CD14-positive monocyte (primary cell): ENCODE measurements at places on chromosomes 6 and 20.

GRCh38 chr6:99912657-99913056 lies 81.4 kb downstream of the MCHR2 start:
- DNase-seq, result no peak

GRCh38 chr20:877814-878213 lies 38.3 kb downstream of the ANGPT4 start:
- no peak for DNase-seq

DNA sequence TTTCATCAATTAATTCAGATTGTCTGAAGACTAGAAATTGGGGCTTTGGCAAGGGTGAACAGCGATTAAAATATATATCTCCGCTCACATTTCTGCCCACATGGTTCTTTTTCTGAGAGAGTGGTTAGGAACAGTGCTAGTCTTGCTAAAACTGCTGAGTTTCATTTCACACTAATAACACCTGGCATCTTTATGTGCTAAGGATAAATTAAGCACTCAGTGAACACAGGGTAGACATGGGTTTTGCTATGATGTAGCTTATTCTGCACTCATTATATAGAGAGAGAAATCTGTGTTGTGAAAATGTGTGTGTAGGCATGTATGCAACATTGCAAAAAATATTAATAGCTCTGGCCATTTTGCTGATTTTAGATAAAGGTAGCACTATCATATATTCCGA lies 623.4 kb upstream of the FLRT3 start:
- DNase-seq, result no peak

- DNase-seq, result no peak
Measured at GRCh38 chr6:75755704-75756103, 6.7 kb downstream of the MYO6 start.

- DNase-seq, result no peak
Measured at GRCh38 chr6:22965889-22966288, 396.5 kb downstream of the HDGFL1 start.

DNA sequence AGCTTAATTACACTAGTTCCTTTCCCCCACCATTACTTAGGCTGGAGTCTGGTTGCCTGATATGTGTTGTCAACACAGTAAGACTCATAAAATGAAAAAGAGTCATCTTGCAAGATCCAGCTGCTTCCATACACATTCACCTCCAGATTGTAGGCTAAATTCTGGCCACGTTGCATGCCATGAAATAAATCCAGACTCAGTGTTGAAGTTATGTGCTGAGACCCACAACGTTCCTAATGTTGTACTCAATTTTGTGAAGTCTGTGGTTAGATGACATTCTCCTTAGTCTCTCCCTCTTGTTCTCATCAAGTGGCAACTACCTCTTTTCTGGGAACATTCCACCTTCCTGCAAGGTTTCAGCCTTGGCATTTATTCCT lies 212.3 kb downstream of the LMBRD1 start:
- DNase-seq, result no peak

GRCh38 chr6:111989743-111990142 lies 64.2 kb upstream of the CCN6 start:
- no peak for DNase-seq

DNA sequence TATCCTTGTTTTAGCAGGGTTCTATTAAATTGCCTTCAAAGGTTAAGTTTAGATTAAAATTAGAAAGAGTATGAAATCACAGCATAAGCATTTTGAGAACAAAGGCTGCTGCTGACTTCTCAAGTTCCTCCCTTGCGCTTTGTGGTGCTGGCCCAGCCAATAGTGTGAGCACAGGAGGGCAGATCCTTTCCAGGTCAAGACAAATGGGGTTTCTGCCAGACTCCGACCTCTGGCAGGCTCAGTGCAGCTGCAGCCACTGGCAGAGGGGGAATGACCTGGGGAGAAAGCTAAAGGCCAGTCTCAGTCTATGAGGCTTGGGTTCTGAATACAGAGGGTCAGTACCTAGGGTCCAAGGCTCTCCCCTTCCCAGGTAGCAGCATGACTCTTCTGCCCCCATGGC lies 27.0 kb downstream of the CLIC5 start:
- no peak for DNase-seq

DNA sequence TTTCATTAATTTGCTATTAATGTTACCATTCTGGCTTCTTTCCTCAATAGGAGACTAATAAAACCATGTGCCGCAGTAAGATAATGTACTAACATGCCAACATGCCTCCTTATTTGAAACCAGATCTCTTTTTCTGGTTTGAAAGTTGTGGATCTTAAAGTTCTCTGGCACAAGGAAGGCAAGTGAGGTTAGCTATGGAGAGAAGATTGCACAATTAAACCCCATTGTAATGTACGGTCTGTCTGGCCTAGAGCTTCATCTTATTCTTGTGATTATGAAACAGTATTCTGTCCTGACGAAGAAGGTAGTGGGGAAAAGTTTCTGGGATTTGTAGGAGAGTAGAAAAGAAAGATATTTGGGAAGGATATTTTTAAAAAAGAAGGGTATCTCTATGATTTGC lies 68.4 kb downstream of the EYA4 start:
- DNase-seq, result no peak

GRCh38 chr20:32397567-32398084 lies 39.5 kb downstream of the ASXL1 start:
- DNase-seq, result no peak

DNA sequence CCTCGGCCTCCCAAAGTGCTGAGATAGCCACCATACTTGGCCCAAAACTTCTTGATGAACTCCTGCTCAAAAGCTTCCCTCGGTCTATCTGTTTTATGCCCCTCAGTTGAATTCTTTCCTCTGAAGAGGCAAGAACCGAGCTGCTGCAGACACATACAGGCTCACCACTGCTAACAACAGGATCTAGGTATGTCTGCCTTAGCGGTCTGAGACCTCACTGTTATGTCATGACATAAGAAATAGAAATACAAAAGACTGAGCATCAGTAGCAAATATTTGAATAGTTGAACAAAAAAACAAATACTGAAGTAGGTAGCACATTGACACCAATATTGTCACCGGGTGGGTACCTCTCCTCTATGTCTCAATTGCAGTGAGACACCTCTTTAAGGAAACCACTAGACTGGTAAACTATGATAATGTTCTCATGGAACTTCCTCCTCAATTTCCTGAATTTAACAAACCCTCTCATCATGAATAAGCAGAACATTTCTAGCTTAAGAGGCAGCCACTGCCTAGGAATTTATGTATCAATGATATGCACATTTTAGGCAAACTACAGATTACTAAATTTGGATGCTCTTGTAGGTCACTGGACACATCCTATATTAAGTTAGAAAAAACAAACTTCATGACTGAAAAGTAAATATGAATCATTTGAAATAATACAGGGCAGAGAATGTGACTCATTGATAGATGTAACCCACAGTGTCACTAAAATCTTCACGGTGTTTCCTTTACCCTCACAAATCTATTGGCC lies 9.4 kb upstream of the STXBP5 start:
- peak; percentile 36 for DNase-seq

DNA sequence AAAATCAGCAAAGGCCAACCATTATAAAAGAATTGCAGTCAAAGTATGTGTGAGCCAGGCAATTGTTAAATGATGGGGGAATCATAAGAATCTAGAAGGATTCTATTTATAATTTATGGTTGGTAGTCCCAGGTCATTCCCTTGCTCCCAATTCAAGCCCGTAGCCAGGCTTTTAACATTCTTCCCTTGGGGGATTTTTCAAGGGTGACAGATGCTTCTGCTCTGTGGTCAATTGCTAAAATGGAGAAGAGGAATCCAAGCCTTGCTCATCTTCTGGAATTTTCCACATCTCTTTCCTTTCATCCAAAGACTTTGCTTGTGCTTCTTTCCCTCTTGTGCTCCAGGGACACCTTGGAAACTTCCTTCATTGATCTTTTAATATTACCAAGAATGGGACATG lies 18.0 kb upstream of the BCAS1 start:
- no peak for DNase-seq

DNA sequence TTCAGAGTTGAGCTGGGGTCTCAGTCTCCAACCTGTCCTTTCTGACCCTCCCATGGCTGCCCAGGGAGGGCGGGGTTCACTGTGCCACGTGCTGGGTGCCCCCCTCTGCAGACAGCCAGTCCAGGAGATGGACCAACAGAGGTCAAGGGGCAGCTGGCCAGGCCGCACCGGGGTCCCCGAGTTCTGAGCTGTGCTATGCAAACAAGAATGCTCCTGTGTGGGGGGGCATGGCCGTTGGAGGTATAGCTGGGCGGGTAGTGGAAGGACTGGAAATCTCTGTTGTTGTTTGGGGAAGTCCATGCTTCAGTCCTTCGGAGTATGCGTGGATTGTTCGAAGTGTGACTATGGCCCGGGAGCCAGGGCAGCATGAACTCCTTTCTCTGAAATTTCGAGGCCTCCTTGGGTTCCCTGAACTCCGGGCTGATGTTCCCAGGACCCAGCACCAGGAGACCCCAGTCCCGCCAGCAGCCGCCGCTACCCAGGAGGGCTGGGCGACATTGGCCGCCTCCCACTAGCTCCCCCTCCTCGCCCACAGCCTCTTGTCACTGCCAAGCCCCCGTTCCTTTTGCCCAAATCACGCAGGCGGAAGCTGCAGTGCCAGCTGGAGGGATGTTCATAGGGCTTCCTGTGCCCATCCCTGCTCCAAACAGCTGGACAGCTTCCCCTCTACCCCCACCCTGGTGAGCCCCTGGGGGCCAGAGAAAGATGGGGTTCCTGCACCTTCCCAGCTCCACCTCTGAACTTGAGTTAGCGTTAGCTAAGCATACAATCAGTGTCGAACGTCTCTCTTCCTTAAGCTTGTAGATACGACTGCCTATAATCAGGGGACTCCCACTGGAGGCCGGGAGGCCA lies 126.6 kb downstream of the TAF4 start:
- DNase-seq, result no peak

- no peak for DNase-seq
Measured at GRCh38 chr6:12030993-12031550, 19.0 kb downstream of the HIVEP1 start.

- no peak for DNase-seq
Measured at GRCh38 chr20:8749101-8749500, 319.8 kb upstream of the PLCB4 start.

DNA sequence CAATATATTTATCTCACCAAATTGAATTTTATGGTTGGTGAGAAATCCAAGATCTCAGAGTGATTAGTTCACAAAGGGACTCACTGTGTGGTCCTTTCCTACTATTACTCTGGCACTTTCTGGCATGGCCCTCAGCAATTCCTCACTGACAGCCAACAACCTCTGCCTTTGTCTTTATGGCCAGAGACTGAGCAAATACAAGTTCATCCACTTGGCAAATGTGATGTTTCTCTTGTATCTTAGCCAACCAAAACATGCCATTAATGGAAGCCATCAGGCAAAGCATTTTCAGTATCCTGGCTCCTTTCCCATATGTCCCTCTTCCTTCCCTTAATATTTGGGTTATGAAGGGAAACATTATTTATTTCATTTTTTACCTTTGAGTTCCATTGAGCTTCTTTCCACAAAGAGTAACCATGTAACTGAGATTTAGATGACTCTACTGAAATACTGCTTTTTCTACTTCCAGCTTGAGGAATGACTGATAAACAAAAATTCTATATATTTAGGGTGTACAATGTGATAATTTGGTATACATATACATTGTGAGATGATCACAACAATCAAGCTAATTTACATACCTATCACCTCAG lies 30.8 kb upstream of the SMLR1 start:
- DNase-seq, result no peak

GRCh38 chr6:114844359-114844758 lies 501.5 kb upstream of the HS3ST5 start:
- no peak for DNase-seq

GRCh38 chr6:161058741-161059140 lies 67.2 kb downstream of the MAP3K4 start:
- DNase-seq, result no peak

GRCh38 chr6:42131531-42131930 lies 10.9 kb downstream of the C6orf132 start:
- no peak for DNase-seq

DNA sequence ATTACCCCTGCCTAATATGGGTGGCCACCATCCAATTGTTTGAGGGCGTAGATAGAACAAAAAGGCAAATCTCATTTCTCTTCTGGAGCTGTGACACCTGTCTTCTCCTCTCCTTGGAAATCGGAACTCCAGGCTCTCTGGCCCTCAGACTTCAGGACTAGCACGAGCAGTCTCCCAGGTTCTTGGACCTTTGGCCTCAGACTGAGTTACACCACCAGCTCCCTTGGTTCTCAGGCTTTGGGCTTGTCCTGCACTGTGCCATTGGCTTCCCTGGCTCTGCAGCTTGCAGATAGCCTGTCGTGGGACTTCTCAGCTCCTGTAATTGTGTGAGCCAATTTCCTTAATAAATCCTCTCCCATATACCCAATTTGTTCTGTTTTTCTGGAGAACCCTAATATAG lies 34.3 kb downstream of the ATRN start:
- DNase-seq, result no peak

- DNase-seq, result no peak
Measured at GRCh38 chr6:107715550-107716321, 108.4 kb downstream of the SCML4 start.

DNA sequence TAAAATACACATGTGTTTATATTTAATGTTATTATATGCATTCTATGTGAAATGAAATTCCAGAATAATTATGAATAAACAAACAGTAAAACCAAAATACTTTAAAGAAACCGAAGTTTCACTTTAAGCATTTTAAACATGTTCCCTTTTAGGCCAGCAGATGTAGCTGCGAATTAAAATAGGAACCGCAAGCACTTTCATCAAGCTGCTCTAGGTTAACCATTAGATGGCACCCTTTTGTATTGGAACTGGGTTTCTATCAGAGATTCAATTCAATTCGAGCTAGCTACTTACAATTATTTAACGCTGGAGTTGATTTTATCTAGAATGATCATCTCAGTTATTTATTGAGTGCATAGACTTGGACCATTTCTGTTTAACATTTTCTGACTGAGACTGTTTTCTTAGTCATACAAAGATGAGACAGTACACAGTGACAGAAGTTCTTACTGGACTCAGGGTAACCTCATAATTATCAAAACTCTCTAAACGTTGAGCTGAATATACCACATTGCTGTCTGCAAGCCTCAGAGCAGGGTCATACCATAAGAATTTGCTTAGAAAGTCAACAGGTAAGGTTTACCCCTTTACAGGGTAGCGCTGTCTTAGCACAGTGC lies 8.5 kb downstream of the TMEM242 start:
- peak; percentile 62 for DNase-seq

GRCh38 chr20:42923348-42923918 lies 266.3 kb downstream of the PTPRT start:
- DNase-seq, result no peak

DNA sequence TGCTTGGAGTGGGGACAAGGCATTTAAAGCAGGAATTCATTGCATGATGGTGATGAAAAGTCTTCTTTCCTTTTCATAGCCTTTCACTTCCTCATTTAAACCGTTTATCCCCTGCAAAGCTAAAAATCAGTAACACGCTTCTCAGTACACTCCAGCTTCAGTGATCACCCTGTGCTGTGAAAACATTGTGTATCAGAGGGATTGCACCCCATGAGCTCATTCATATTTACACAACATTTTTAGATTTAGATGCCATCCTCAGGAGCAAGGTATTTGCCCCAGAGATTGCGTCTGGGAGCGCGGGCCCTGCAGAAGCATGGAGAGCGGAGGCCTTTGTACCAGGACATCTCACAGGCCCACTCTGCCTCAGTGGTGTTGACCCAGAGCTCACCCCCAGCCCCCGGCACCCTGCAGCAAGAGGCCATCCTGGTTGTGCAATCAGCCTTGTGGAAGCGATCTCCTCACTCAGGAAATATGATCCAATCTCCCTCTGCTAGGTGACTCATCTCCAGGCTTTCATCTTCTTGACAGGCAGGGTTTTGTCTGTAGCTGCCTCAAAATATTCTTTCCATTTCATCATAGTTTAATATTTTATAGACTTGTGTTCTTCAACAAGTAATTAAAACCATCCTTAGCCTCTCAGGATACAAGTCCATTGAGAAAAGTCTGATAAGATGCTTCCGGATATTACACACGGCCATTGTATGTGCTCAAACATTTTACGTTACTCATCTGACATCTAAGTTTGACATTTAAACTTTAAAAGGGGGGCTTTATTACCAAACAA lies 38.9 kb upstream of the THBS2 start:
- peak; percentile 77 for DNase-seq
